ENCODE measurements at places on chromosomes 13 and 19.

- no peak for DNase-seq
Observed at GRCh38 chr13:69589531-69590235, 517.9 kb upstream of the ATXN8OS start.

GRCh38 chr19:47107202-47107952, 6.2 kb downstream of the ZC3H4 start:
- DNase-seq = no peak

GRCh38 chr13:105638426-105638825, 897.0 kb downstream of the EFNB2 start:
- no peak for DNase-seq

- no peak for DNase-seq
Observed at GRCh38 chr13:40784540-40784939, 4.9 kb upstream of the SLC25A15 start.

GRCh38 chr13:70191034-70191433, 82.8 kb upstream of the KLHL1 start:
- DNase-seq = no peak

DNA sequence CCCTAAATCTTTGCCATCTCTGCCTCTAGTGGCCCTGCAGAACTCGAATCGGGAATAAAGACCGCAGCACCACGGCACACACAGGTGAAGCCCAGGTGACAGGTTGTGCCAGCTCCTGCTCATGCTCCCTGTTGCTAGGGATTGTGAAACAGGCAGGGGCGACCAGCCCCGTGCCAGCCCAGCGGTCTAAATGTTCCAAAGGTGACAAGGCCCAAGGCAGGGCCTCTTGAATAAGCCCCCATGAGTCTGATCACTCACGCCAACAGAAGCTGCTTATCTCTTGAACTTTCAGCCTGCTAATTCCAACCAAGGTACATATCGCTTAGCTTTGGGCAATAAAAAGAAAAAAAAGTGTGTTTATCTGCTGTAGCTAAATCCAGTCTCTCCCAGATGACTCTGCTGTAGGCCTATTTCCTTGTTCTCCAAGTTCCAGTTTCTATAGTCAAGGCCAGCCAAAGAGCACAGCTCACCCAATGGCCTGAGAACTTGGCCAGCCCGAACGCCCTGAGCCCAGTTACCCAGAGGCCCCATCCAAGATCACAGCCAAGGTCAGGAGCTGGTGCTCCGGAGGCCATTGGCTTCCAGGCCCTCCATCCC, 191.1 kb upstream of the GPR12 start:
- DNase-seq = peak; percentile 56

DNA sequence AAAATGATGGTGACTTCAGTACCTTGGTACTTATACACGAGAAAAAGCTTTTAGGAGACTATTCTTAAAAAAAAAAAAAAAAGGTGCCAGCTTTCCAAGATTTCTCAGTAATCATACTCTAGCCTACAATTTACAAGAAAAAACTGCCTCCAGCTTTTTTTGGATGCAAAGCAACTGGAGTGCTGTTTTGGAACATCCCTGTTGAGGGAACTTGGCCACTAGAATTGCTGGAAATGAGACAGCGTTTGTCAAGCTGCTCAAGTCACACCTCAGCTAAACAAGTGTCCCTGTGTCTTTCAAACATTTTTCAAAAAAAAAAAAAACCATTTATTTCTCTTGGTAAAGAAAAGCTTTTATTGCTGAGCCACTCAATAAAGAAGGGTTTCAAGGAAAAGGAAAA, 413.1 kb upstream of the ARGLU1 start:
- no peak for DNase-seq

DNA sequence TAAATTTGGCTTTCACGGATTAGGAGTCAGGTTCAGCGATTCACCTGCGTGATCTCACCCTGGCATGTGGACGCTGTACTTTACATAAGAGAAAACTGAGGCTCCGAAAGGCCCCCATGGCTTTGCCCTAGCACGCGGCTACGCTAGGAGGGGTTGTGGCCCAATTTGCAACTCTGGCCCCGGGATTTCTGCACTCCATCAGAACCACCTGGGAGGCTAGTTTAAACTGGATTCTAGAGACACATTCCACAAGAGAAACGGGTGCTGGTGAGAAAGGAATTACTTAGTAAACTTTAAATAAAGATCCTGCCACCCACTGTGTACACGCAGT, 6.2 kb downstream of the BCL3 start:
- no peak for DNase-seq

GRCh38 chr13:81596224-81596753, 1255.4 kb upstream of the SPRY2 start:
- DNase-seq = no peak

GRCh38 chr13:48808683-48809082, 155.0 kb downstream of the CYSLTR2 start:
- no peak for DNase-seq

- no peak for DNase-seq
Observed at GRCh38 chr19:54158812-54159351, 639 bp downstream of the LENG1 start.

DNA sequence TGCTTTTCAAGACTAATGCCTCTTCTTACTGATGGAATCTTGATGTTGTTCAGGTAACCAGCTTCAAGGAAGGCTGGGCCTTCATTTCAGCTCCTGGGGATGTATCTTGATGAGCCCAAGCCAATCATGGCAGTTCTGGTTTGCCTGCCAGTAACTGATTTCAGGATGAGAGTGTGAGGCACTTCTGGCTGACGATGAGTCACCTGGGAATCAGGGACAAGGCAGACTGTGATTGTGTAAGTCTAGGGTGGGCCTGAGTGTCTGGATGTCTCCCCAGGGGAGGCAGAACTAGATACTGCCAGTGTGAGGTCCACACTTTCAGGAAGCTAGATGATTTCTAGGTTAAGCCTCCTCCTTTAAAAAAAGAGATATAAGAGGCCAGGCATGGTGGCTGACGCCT, 77.3 kb upstream of the KL start:
- no peak for DNase-seq

- no peak for DNase-seq
Observed at GRCh38 chr13:110001670-110002275, 215.4 kb upstream of the IRS2 start.

- no peak for DNase-seq
Observed at GRCh38 chr19:16619457-16619856, 8.5 kb downstream of the MED26 start.

- DNase-seq = no peak
Observed at GRCh38 chr13:34422956-34423355, 519.1 kb upstream of the NBEA start.

- DNase-seq = no peak
Observed at GRCh38 chr19:37983153-37983552, 76.1 kb downstream of the SIPA1L3 start.

GRCh38 chr13:47837104-47837880, 163.8 kb downstream of the SUCLA2 start:
- no peak for DNase-seq

GRCh38 chr13:40485611-40486517, 180.6 kb downstream of the FOXO1 start:
- no peak for DNase-seq

- DNase-seq = no peak
Observed at GRCh38 chr13:39257642-39258041, 219.4 kb downstream of the NHLRC3 start.

- DNase-seq = no peak
Observed at GRCh38 chr19:30682146-30682998, 310.2 kb downstream of the ZNF536 start.

DNA sequence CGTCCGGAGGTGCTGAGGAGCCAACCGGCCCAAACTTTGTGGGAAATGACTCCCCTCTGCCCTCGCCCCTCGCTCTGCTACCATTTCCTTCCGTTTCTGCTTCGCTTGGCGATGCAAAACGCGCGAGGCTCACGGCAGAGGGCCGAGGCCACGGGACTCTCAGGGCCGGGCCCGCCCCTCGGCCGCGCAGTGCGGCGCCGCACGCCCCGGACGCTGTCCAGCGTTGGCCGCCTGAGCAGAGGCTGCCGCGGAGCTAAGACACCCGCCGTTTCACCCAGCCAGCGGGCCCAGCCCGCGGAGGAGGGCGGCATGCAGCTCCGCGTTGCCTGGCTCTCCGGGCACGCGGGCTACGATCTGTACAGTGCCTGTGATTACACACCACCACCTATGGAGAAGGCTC, 2.1 kb upstream of the ZNF578 start:
- DNase-seq = no peak

DNA sequence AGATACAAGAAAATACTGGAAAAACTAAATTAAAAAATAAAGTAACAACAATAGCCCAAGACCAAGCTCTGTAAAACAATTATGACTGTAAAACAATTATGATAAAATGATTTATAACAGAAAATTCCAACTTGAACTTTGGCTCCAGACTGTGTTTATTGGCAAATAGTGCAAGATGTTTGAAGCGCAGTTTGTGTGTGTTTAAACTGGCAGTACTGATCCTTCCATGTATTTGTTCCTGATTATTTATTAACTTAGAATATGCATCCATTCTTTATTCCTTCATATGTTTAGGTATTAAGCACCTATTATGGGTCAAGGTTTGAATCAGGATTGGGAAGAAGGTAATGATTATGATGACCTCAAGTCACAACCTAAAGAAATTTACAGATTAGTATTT, 37.8 kb downstream of the ZNF582 start:
- DNase-seq = no peak

GRCh38 chr19:31436121-31436776, 87.0 kb upstream of the TSHZ3 start:
- DNase-seq = no peak

GRCh38 chr13:84430446-84430845, 548.2 kb upstream of the SLITRK1 start:
- no peak for DNase-seq

DNA sequence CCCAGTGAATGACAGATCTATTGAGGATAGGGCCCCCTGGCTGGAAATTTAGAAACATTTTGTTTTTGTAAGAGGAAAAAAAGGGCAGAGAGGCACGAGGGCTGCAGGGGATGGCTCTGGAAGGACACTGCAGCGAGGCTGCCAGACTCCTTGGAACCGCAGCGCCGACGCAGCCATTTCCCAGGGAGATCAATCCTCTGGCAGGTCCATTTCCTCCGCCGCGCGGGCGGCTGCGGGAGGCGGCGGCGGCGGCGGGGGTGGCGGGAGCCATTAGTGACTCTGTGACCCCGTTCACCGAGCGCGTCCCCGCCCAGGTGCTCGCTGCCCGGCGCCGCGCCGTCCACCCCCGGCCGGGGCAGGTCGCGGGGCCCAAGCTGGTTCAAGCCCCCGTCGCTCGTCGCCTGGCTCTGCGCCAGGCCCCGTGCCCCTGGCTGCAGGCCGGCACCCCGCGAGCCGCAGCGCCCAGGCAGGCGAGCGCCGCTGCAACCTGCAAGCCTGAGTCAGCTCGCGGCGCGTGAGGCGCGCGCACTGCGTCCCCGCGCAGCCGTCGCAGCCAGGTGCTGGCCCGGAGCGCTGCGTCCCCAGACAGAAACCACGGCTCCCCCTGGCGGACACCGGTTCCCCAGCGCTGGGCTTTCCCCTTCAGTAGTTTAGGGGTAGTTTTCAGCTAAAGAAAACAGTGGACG, 192.6 kb downstream of the KATNAL1 start:
- DNase-seq = peak; percentile 92

DNA sequence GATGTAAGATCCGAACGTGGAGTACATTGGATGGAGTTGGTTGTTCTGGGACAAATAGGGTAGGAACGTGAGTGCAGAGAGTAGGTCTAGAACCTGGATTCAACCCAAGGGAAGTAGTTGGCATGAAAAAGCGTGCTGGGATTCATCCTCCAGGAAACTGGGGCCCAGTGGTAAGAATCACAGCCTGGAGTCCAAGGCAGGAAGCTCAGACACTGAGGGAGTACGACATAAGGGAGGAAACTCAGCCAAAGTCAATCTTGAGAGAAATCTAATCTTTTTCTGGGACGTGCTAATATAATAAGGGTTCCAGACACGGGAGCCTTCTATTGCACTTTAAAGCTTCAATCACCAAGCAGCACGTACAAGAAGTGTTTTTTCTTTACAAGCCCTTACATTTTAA, 46.4 kb downstream of the DLEU7 start:
- DNase-seq = no peak

- DNase-seq = no peak
Observed at GRCh38 chr13:60869225-60869624, 472.2 kb downstream of the TDRD3 start.

- DNase-seq = no peak
Observed at GRCh38 chr19:35645680-35646511, 2.2 kb upstream of the COX6B1 start.

- no peak for DNase-seq
Observed at GRCh38 chr13:44312834-44313551, 60.6 kb upstream of the SERP2 start.

GRCh38 chr13:46489586-46490023, 63.4 kb upstream of the LRCH1 start:
- DNase-seq = no peak
